A172 (cell line): ENCODE measurements at places on chromosomes 3 and 15. TPM values are rescaled to one million over a fixed set of nuclear protein-coding genes. Genes with fewer than 3 reads are reported as not detected.

The ITGA11 gene
- total RNA-seq: 0.72 and 1.9 TPM in 2 replicates

The MRPL47 gene
- 184 and 189 TPM in 2 replicates for total RNA-seq

The PPARG gene
- 11.9 and 13.2 TPM in 2 replicates for total RNA-seq

The GABRB3 gene
- total RNA-seq: not detected in 2 replicates

The NTRK3 gene
- not detected in 2 replicates for total RNA-seq
